ENCODE measurements at places on chromosomes 5 and 9. TPM values are rescaled to one million over a fixed set of nuclear protein-coding genes. Genes with fewer than 3 reads are reported as not detected.

The PCDHGA6 gene
- 2.2 TPM for total RNA-seq

The NME5 gene
- 2.4 TPM for total RNA-seq

GRCh38 chr9:80066931-80067330 lies 495.2 kb downstream of the TLE4 start:
- DNase-seq, result no peak

The BTNL3 gene
- not detected for total RNA-seq

DNA sequence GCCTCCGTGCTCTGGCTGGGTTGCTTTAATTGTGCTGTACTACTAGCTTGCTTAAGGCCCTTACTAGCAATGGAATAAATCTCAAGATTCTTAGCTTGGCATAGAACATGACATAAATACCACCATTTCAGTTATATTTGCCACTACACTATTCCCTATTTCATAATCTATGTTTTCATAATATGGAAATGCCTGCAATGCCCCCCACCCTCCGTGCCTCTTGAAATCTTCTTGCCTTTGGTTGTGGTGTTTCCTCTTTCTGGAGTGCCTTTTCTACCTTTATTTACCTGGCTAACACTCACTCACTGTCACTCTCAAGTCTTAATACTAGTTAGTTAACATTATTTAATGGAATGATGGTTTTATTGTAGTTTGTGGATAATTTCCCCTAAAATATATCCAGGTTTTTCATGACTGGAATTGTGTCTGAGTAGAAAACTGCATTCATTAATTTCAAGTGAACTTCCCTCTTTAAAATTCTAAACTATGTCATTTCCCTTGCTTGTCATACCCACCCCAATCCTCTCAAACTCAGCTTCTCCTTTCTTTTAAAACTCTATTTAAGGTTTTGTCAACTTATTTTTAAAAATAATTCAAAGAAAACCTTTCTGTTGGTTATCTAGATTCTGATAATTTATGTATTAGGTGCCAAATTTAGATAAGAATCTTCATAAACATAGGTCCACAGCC lies 521.7 kb upstream of the DAB2 start:
- DNase-seq, result no peak

DNA sequence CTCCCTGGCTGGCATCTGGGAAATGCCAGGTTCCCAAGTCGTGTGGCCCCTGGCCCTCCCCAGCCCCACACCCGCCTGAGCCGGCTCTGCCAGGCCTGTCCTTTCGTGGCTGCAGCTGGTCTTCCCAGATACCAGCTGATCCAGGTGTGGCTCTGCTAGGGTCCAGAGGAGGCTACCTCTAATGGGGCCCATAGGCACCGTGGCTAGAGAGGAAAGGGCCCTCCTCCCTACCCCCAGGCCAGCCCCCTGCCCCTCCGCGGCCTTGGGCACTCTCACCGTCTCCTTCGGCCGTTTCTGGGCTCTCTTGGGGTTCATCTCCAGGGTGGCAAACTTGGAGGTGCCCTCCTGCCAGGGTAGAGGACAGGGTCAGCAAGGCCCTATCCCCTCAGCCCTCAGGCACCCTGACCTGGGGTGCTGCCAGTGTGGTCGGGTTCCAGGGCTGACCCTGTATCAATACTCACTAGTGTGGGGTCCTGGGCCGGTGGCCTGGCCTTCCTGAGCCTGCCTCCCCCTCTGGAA lies 17.0 kb downstream of the RALGDS start:
- DNase-seq, result no peak

The ANKRD18A gene
- total RNA-seq, result under 0.01 TPM

DNA sequence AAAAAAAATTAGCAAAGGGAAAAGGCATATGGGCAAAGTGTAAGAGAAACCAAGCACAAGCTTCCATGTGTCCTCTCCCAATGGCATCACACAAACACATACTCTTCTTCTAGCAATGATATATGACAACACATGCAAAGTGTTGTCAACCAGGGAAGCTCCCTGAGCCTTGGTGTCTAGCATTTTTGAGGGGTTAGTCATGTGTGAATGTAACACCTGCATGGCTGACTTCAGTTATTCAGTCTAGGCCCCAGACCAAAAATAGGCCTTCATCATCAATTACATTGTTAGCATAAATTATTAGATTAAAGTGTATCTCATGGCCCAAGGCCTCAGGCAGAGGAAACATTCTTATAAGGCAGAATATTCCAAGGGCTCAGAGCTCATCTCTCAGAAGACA lies 450.0 kb downstream of the TLE1 start:
- DNase-seq, result no peak

- DNase-seq, result no peak
Measured at GRCh38 chr9:128393145-128393775, 22.1 kb downstream of the URM1 start.

The LOX gene
- total RNA-seq, result 100 TPM

- no peak for DNase-seq
Measured at GRCh38 chr5:33975852-33976251, 8.6 kb downstream of the SLC45A2 start.

The TOR4A gene
- total RNA-seq, result 29.8 TPM

- DNase-seq, result no peak
Measured at GRCh38 chr9:82234160-82234943, 245.8 kb downstream of the SPATA31D1 start.

Measured in dermis blood vessel endothelial cell (primary cell).